ENCODE measurements at places on chromosomes 7 and 10. TPM values are rescaled to one million over a fixed set of nuclear protein-coding genes. Genes with fewer than 3 reads are reported as not detected.
A peak's percentile ranks its signal among the peaks of the same experiment; 100 is the strongest.

GRCh38 chr10:60518745-60519144 lies 129.1 kb upstream of the ANK3 start:
- H3K4me3 ChIP-seq: no peak overlapping the region
- H3K4me1 ChIP-seq: no peaks in the 10 kb centered on the region
- DNase-seq: no peak
- H3K27ac ChIP-seq: no peak overlapping the region

DNA sequence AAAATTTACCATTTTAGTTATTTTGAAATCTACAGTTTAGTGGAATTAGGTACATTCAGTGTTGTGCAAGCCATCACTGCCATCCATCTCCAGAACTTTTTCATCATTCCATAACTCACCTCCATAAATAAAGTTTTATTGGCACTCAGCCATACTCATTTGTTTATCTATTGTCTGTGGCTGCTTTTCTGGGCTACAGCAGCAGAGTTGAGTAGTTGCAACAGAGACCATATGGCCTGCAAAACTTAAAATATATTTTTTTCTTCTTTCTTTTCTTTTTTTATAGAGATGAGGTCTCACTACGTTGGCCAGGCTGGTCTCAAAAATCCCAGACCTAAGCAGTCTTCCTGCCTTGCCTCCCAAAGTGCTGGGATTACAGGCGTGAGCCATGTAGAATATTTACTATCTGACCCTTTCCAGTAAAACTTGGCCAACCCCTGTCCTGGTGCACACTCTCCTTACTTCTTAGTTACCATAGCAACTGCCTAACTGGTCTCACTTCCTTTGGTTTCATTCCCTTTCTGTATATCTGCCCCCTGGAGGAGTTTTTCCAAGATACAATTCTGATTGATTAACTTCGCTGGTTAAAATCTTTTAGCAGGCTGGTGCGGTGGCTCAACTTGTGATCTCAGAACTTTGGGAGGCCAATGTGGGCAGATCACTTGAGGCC lies 133.2 kb downstream of the CUX1 start:
- no peak overlapping the region for H3K27ac ChIP-seq
- H3K27me3 ChIP-seq: no peaks in the 10 kb centered on the region
- DNase-seq: no peak

GRCh38 chr10:7610651-7611389 lies 55.9 kb downstream of the ITIH5 start:
- no peak for DNase-seq
- H3K27me3 ChIP-seq: no peaks in the 10 kb centered on the region

GRCh38 chr7:128395748-128396147 lies 14.0 kb downstream of the IMPDH1 start:
- no peaks in the 10 kb centered on the region for H3K36me3 ChIP-seq
- H3K27ac ChIP-seq: no peak overlapping the region
- no peak for DNase-seq
- H3K27me3 ChIP-seq: no peaks in the 10 kb centered on the region

- DNase-seq: no peak
- no peak overlapping the region for H3K27ac ChIP-seq
- no peaks in the 10 kb centered on the region for H3K36me3 ChIP-seq
- H3K4me1 ChIP-seq: no peaks in the 10 kb centered on the region
- no peaks in the 10 kb centered on the region for H3K27me3 ChIP-seq
- H3K4me3 ChIP-seq: peak overlapping the region; percentile 44
Measured at GRCh38 chr10:130301021-130301892, 165.1 kb downstream of the GLRX3 start.

DNA sequence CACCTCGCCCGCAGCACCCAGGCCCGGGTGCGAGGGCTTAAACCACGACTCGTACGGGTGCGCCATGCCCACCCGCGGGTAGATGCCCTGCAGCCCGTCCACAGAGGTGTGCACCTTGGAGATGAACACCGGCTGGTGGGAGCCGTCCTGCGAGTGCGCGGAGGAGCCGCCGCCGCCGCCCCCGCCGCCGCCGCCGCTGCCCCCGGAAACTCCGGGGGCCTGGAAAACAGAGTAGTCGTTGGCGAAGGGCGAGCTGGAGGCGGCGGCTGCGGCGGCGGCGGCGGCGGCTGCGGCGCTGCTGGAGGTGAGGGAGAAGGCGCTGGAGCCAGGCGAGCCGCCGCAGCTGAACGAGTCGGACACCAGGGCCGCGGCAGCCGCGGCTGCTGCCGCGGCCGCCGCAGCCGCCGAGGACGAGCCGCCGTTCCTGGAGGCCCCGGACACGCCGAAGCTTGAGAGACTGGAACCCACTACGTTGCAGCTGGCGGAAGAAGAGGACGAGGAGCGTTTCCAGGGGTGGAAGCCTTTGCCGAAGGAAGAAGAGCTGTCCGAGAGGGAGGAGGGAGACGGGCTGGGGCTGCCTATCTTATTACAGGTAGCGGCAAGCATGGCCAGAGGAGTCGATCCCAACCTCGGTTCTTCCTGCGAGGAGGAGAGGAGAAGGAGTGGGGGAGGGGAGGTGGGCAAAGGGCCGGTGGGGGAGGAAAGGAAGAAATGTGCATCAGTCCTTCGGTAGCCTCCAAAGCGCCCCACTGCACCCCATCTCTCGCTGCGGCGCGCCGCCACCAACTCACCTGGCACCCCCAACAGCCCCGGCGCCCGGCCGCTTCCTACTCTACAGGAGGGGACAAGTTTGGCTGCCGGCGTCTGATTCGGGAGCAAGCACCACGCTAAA lies 1.3 kb downstream of the SP8 start:
- H3K4me3 ChIP-seq: peak overlapping the region; percentile 3
- no peak overlapping the region for H3K27ac ChIP-seq
- H3K4me1 ChIP-seq: peaks cover 5% of the 10 kb centered on the region
- peaks cover 11% of the 10 kb centered on the region for H3K27me3 ChIP-seq
- no peaks in the 10 kb centered on the region for H3K36me3 ChIP-seq

DNA sequence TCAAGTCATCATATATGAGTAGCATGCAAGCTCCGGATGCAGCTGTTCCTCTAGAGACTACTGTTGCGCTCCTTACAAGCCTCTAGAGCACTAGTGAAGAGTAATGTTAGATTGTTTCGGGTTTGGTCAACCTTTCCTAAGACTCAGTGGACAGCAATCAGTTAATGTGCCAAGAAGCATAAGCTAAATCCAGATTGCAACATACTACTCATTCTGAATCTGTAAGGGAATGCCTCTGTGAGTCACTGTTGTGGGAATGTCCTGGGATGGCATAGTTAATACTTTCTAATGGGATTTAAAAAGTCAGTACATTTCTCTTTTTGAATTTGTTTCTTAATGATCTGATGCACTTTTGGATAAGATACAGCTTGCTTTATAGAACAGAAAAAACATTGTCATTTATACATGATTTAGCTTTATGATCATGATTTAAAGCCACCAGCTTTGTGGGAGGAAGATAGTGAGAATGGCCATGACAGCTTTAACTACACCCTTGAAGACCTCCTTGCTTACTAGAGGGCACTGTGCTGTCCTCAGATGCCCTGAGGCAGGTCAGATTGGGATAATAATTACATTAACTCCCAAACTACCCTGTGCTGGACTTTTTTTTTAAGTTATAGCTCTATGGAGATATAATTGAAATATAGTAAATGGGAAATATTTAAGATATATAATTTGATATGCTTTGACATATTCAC lies 138.4 kb downstream of the SDK1 start:
- no peaks in the 10 kb centered on the region for H3K4me1 ChIP-seq
- no peak overlapping the region for H3K4me3 ChIP-seq
- H3K27ac ChIP-seq: no peak overlapping the region
- no peaks in the 10 kb centered on the region for H3K36me3 ChIP-seq

DNA sequence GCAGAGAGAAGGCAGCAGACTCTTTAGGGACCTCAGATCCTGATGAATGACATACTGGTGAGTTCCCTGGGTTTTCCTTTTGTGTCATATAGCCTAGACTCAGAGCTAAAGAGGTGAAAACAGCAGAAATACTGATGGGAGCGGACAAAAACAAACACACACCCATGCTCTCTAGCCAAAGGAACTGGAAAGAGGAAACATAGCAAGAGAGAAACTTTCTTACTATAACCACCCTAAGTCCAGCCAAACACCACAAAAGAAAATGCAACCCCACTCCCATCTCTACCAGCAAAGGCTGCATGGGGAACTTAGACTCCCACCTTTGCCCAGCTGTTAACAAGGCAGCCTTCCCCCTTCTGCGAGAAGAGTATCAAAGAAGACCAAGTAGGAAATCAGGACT lies 16.3 kb downstream of the GSAP start:
- no peak overlapping the region for H3K4me3 ChIP-seq
- H3K4me1 ChIP-seq: no peaks in the 10 kb centered on the region
- H3K36me3 ChIP-seq: no peaks in the 10 kb centered on the region
- DNase-seq: no peak

GRCh38 chr7:832167-832967 lies at the start of gene SUN1:
Gene SUN1 (plus strand): TSS chr7:832476. CDS start chr7:832525, 49 bp downstream.
- no peaks in the 10 kb centered on the region for H3K36me3 ChIP-seq
- H3K4me1 ChIP-seq: peaks cover 16% of the 10 kb centered on the region
- H3K27ac ChIP-seq: peak within 1 kb of the TSS; percentile 90
- H3K27me3 ChIP-seq: no peaks in the 10 kb centered on the region
- no peak within 1 kb of the TSS for H3K4me3 ChIP-seq
- DNase-seq: no peak

- no peaks in the 10 kb centered on the region for H3K27me3 ChIP-seq
- no peaks in the 10 kb centered on the region for H3K36me3 ChIP-seq
- H3K4me1 ChIP-seq: peaks cover 7% of the 10 kb centered on the region
- no peak overlapping the region for H3K4me3 ChIP-seq
- peak overlapping the region; percentile 91 for H3K27ac ChIP-seq
- DNase-seq: peak; percentile 54
Measured at GRCh38 chr10:3473271-3473670, 300.7 kb upstream of the PITRM1 start.

DNA sequence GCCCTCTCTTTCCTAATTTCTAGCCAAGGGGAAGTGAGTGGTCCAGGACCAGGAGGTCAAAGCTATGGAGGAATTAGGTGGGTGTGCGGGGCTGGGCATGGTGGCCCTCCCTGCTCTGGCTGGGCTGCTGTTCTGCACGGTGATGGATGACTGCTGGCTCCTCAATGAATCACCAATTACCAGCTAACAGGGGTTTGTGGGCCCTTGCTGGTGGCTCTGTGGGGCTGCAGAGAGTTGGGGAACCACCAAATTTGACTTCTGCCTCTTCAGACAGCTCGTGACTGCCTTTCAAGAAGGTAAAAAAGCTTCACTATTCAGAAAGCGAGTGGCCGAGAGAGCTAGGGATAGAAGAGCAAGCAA lies 35.0 kb upstream of the HABP2 start:
- H3K27me3 ChIP-seq: no peaks in the 10 kb centered on the region
- DNase-seq: no peak
- H3K27ac ChIP-seq: no peak overlapping the region
- no peak overlapping the region for H3K4me3 ChIP-seq
- H3K4me1 ChIP-seq: no peaks in the 10 kb centered on the region
- no peaks in the 10 kb centered on the region for H3K36me3 ChIP-seq

DNA sequence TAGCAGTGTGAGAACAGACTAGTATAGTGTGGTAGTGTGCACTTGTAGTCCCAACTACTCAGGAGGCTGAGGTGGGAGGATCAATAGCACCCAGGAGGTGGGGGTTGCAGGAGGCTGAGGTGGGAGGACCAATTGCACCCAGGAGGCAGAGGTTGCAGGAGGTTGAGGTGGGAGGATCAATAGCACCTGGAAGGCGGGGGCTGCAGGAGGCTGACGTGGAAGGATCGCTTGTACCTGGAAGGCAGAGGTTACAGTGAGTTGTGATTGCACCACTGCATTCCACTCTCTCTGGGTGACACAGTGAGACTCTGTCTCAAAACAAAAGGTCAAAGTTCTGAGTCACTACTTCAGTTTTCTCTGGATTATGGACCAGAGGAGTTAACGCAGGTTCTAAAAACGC lies 22.6 kb upstream of the DIP2C start:
- no peak overlapping the region for H3K4me3 ChIP-seq
- no peak overlapping the region for H3K27ac ChIP-seq
- no peaks in the 10 kb centered on the region for H3K27me3 ChIP-seq

DNA sequence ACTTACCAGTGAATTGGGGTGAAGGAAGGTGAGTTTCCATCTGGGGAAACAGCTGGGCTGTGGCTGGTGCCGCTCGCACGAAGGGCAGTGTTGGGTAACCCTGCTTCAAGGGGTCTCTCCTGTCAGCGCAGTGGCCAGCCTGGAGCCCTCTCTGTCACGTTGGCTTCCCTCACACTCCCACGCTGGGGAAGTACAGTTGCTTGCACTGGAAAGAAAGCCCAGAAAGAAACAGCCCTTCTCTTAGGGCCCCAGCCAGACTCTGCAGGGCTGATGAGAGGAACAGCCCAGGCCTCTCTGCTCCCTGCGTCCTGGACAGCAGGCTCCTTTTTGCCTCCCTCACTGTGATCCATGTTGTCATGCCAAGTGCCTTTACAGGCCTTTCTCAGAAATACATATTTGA lies 40.3 kb upstream of the TRIM8 start:
- H3K4me1 ChIP-seq: peaks cover 4% of the 10 kb centered on the region
- H3K27me3 ChIP-seq: no peaks in the 10 kb centered on the region
- DNase-seq: no peak
- H3K27ac ChIP-seq: peak overlapping the region; percentile 34
- H3K4me3 ChIP-seq: no peak overlapping the region

GRCh38 chr7:151035026-151035717 lies 6.9 kb downstream of the ABCB8 start:
- H3K4me3 ChIP-seq: no peak overlapping the region
- peaks cover 7% of the 10 kb centered on the region for H3K36me3 ChIP-seq
- H3K27ac ChIP-seq: no peak overlapping the region
- DNase-seq: no peak

GRCh38 chr10:128861018-128861901 lies 605.8 kb upstream of the MGMT start:
- H3K4me1 ChIP-seq: no peaks in the 10 kb centered on the region
- no peak for DNase-seq
- no peak overlapping the region for H3K27ac ChIP-seq
- no peaks in the 10 kb centered on the region for H3K27me3 ChIP-seq
- H3K36me3 ChIP-seq: no peaks in the 10 kb centered on the region

GRCh38 chr10:97307866-97308780 lies 10.9 kb upstream of the FRAT1 start:
- no peaks in the 10 kb centered on the region for H3K27me3 ChIP-seq
- no peaks in the 10 kb centered on the region for H3K36me3 ChIP-seq
- no peak overlapping the region for H3K27ac ChIP-seq
- DNase-seq: no peak
- H3K4me1 ChIP-seq: no peaks in the 10 kb centered on the region

GRCh38 chr10:8323428-8324054 lies 269.1 kb downstream of the GATA3 start:
- H3K4me1 ChIP-seq: no peaks in the 10 kb centered on the region
- no peaks in the 10 kb centered on the region for H3K36me3 ChIP-seq
- H3K27ac ChIP-seq: no peak overlapping the region
- no peak overlapping the region for H3K4me3 ChIP-seq
- no peak for DNase-seq
- no peaks in the 10 kb centered on the region for H3K27me3 ChIP-seq

- H3K27me3 ChIP-seq: no peaks in the 10 kb centered on the region
- no peaks in the 10 kb centered on the region for H3K36me3 ChIP-seq
- DNase-seq: no peak
Measured at GRCh38 chr10:72074574-72075375, 13.6 kb downstream of the SPOCK2 start.

CCDC146 gene
- total RNA-seq: 11.5 TPM

VENTX gene
- total RNA-seq: 0.73 TPM

C7orf33 gene
- not detected for total RNA-seq

GIMAP2 gene
- total RNA-seq: 10.7 TPM

SPDYE9 gene
- not detected for total RNA-seq

LIPK gene
- total RNA-seq: not detected

CRTAC1 gene
- total RNA-seq: 1.9 TPM

ASB4 gene
- 0.33 TPM for total RNA-seq

SGCE gene
- 92.2 TPM for total RNA-seq
